ENCODE measurements at places on chromosomes 5 and 9.

GRCh38 chr9:22079873-22080341, 70.8 kb upstream of the CDKN2B start:
- peak; percentile 49 for DNase-seq

GRCh38 chr5:173495225-173495904, 121.1 kb downstream of the BOD1 start:
- no peak for DNase-seq

- DNase-seq = no peak
Observed at GRCh38 chr9:130780865-130781504, 54.1 kb upstream of the ABL1 start.

DNA sequence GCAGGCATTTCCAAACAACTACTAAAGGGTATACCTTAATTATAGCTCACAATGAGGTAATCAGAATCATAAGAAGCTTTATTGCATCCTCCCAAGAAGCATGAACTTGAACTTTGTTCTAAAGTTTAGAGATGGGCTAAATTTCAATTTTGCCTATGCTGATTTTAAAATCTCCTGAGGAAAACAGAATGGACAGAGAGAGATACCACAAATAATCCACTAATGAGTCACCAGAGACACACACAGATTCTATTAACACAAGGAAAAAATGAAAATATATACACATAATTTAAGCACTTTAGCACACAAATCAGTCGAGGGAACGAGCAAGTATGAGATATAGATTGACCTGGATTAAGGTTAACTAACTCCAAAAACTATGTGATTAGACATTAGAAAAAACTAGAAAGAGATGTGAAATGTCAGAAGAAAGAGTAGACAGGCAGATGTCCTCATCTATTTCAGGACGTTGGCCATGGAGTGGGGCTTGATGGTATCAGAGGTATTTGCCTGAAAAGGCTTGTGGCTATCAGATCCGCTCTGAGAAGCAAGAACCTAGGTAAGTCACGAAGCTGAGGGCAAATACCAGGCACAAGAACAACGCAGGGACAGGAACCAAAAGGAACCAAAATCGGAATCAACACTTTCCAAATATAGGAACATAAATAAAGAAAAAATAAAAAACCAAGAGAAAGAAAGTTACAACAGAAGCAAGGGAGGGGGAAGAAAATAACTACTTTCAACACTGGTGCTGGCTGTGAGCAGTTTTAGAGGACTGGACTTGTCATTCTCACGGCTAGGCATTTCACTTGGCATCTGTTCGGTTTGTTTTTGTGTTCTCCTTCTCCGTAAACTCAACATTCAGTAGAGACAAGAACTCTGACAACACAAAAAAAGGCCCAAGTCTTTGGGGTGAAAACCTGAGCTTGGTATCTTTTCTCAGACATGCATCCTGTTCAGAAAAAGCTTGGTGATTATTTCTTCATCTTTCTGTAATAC, 294.6 kb upstream of the PUM3 start:
- no peak for DNase-seq

DNA sequence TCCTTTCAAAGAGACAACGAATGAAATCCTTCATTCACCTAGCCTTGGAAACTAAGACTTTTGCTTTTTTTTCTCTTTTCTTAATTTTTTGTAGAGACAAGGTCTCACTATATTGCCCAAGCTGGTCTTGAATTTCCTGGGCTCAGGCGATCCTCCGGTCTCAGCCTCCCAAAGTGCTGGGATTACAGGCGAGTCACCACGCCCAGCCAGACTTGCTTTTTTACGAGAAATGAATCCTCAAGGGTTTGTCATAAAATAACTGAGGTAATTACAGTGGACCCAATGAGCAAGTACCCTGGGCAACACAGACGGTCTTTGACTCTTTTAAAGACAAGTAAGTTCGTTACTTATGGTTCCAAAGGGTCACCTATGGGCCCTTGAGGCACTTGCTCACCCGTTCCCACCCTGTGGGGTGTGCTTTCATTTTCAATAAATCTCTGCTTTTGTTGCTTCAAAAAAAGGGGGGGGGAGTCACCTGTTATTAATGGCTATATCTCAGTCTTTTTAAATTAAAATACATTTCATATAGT, 70.4 kb downstream of the TRPM6 start:
- DNase-seq = no peak

- no peak for DNase-seq
Observed at GRCh38 chr9:14131356-14132088, 182.4 kb downstream of the NFIB start.

DNA sequence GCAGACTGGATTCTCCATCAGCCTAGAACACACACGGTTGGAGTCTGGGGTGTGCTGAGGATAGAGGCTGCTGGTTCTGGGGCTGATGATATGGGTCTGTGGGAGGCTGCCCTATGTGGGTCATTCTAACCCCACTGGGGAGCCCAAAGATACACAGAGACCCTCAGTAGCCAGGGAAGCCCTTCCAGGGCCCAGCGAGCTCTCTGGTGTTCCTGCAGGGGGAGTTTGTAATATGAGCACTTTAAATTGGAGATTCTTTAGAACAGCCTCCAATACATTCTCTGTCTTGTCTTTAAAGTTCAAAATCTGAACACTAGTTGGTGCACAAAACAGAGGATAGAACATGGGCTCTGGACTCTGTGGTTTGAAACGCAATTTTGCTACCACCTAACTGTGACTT, 2.4 kb downstream of the ACTL7A start:
- no peak for DNase-seq

GRCh38 chr9:18154661-18155060, 319.3 kb upstream of the ADAMTSL1 start:
- no peak for DNase-seq

GRCh38 chr9:38108326-38108725, 39.3 kb upstream of the SHB start:
- no peak for DNase-seq

- no peak for DNase-seq
Observed at GRCh38 chr5:139635606-139636206, 12.4 kb upstream of the CXXC5 start.

- DNase-seq = no peak
Observed at GRCh38 chr9:13430368-13431221, 151.1 kb upstream of the MPDZ start.

DNA sequence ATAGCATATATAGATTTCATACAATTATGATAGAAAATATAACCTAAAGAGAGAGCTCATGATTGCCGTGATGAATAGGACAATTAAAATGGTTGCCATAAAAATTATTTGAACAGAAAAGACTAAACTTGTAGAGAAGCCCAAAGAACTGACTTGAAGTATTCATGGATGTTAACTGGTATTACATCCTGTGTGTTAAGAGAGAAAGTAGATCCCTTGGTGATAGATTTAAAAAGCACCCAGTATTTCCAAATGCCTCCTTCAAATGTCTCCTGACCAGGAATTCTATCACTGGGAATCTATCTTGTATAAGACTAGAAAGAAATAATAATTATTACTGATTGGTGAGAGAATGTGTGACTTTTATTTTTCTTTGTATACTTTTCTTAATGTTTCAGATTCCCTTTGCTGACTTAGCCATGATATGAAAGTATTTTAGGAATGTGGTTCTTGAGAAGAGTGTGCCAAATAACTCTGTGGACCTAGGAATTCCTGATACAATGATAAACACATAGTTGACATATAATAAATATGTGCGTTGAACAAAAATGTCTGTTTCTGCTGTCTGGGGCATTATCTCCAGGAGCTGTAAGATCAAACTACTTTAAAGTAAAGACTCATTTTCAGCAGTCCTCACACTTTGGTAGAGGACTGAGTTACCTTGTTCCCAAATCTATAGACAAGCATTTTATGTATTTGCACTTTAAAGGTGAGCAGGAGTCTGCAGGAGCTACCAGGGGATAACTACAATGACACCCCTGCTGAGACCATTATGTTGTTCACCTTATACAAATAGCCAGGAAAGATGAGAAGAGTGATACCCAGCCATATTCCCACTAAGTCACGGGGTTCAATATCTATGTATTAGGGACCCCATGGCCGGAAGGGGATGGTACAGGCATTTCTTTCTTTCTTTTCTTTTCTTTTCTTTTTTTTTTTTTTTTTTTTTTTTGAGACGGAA, 211.1 kb upstream of the TLE4 start:
- no peak for DNase-seq

GRCh38 chr5:1474183-1474839, 29.1 kb upstream of the SLC6A3 start:
- no peak for DNase-seq

- DNase-seq = no peak
Observed at GRCh38 chr9:76415154-76415553, 20.9 kb upstream of the RFK start.

GRCh38 chr5:139746691-139747582, 48.7 kb upstream of the PSD2 start:
- DNase-seq = peak; percentile 65

GRCh38 chr9:77514886-77515711, 133.0 kb downstream of the GNA14 start:
- DNase-seq = no peak

DNA sequence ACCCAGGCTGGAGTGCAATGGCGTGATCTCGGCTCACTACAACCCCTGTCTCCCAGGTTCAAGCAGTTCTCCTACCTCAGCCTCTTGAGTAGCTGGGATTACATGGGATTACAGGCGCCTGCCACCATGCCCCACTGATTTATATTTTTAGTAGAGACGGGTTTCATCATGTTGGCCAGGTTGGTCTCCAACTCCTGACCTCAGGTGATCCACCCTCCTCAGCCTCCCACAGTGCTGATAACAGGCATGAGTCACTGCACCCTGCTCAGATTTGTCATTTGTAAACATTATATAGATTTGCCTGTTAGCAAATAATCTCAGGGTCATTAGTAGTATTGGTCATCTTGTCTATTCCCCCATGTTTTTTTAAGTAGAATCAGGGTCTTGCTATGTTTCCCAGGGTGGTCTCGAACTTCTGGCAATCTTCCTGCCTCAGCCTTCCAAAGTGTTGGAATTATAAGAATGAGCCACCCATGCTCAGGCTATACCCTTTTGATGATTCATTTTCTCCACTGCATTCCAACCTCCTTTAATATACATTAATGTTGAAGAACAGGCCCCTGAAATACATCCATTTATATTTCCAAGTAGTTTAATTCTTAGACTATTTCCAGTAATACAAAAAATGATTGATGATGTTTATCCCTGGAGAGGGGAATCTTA, 17.3 kb downstream of the CENPH start:
- DNase-seq = no peak

GRCh38 chr5:42520957-42521356, 97.7 kb downstream of the GHR start:
- DNase-seq = no peak

GRCh38 chr5:137144656-137145055, 354.5 kb downstream of the SPOCK1 start:
- no peak for DNase-seq

- DNase-seq = no peak
Observed at GRCh38 chr9:84397822-84398221, 57.3 kb upstream of the SLC28A3 start.

DNA sequence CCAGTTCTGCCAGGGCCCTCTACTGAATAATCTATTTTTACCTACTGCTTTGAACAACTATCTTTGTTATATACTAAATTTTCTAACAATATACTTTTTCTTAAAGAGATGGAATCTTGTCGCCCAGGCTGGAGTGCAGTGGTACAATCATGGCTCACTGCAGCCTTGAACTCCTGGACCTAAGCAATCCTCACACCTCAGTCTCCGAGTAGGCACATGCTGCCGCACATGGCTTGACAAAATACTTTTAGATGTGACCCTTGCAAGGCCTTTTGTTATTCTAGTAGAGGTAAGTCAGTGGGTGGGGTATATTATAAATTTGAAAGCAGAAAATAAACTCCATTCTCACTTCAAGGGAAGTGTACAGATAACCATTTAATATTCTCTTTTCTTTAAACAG, 7.9 kb downstream of the GOLM1 start:
- DNase-seq = no peak

DNA sequence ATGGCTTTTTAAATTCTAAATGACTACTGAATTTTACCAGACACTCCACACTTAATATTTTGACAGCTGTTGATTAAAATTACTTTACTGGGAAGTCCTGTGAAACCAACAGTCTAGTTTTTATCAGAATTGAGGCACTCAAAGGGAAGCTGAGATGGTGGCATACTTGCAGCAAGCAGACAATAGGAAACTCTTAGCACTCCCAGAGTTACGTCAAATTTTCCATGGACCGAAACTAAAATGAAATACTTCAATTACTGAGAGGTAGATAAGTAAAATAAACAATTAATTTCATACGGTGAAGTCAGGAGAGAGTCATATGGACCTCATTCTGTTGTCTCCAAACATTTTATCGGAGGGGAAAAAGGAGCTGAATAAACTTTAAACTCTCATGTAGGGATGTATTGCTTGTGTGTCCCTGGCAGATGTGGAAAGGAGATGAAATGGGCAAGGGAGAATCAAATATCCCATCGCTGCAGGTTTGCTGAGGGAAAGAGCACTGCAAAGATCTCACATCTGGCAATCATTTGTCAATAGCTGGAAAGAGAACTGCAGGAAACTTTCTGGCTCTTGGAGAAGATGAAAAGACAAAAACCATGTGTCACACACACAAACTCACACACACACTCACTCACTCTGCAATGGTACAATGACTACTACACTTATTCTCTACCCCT, 189.4 kb downstream of the BNC2 start:
- DNase-seq = no peak

DNA sequence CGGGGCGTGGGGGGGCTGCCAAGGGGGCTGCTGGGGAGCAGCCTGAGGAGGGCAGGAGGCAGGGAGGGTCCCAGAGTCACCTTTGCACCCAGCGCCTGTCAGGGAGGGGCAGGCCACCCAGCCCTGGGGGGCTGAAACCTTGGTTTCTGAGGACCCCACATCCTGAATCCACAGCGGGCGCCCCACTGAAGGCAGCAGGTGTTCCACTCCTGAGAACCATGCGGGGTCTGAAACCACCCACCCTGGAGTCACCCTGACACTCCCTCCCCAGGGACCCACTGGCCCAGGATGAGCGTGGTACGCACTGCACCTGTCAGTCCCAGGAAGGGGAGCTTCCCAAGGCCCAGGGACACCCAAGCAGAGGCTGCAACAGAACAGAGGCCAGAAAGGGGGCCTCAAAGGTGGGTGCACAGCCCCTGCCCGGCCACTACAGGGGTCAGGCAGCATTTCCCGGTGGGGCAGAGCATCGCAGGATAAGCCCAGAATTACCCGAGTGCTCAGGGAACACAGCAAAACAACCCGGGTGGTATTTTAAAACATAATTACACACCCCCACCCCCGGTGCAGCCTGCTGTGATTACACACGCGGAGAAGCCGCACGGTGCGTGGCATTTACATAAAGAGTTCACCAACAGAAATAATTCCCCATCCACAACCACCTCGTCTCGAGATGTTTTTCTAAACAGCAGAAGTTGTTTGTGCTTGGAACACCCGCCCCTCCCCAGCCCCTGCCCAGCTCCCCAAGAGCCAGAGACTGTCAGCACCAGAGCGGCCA, 57.3 kb upstream of the UBAC1 start:
- no peak for DNase-seq
